ENCODE measurements at places on chromosomes 11 and 22.
A peak's percentile ranks its signal among the peaks of the same experiment; 100 is the strongest.

DNA sequence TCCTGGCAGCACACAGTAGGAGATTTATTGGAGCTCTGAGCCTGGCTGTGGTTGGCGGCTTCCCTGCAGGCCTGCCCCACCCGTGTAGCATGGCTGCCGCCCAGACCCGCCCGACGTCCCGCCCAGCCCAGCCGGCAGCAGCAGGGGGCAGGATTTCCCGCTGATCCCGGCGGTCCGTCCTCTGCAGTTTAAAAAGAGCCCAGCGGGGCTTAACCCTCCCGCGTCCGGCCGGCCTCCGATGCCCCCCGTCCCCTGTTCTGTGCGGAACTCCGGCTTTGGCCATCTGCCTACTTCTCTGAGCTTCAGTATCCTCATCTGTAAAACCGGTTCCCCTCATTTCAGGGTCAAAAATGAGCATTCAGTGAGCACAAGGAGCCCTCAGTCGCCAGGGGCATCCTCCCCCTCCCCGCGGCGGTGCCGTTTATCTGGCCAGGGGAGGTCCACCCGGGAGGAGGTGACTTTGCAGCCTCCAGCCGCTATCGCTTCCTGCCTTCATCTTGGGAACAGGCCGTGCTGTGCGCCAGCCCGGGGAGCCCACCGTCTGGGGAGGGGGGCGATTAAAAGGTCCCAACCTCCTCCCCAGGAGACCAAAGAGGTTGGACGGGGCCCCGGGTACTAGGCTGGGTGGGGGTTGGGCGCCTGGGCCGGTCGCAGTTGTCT lies at the start of gene GAS2L1:
Gene GAS2L1 (plus strand): TSS at position 476 of the 660 bp plus-strand sequence. CDS start 1,456 bp downstream, outside the sequence.
- DNase-seq: peak; percentile 86

DNA sequence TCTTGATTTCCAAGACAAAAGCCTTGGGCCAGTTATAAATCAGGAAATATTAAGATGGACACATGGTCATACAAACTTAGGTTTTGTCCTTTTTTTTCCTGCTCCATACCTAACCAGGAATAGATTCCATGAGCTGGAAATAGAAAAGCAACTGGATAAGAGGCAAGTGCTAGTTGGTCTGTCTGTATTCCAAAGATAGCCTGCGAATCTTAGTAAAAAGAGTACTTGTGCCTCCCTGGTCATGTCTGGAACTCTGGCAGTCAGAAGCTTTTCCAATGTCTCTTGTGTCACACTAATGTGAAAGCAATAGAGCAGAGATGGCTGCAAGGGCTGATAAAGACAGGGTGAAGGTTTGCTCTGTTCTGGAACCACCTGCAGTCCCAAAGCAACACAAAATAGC lies 590.2 kb upstream of the ANO5 start:
- DNase-seq: no peak

GRCh38 chr11:9028581-9028980 lies 24.8 kb upstream of the NRIP3 start:
- DNase-seq: no peak

- no peak for DNase-seq
Measured at GRCh38 chr11:131465746-131466145, 95.3 kb downstream of the NTM start.

DNA sequence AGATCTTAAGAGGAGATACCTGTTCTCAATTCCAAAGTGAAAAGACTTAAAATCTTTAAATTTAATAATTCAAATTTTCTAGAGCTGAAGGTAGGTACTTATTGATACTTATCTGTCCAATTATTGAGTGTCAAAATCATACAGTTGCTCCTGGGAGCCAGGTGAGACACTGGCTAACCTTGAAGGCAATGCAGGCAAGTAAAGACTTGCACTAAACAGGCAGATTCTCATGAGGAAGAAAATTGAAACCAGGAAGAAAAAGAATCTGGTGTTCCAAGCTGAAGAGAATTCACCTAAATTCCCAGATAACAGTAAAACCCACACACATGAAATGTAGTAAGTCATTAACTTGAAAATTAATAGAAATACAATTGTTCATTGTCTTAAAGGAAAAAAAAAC lies 30.3 kb downstream of the VSIG10L2 start:
- DNase-seq: no peak

- no peak for DNase-seq
Measured at GRCh38 chr11:131682373-131683015, 312.1 kb downstream of the NTM start.
